ENCODE measurements at places on chromosomes 5 and 9.

GRCh38 chr9:272251-273213 is 57.9 kb downstream of the DOCK8 start:
- DNase-seq = no peak

DNA sequence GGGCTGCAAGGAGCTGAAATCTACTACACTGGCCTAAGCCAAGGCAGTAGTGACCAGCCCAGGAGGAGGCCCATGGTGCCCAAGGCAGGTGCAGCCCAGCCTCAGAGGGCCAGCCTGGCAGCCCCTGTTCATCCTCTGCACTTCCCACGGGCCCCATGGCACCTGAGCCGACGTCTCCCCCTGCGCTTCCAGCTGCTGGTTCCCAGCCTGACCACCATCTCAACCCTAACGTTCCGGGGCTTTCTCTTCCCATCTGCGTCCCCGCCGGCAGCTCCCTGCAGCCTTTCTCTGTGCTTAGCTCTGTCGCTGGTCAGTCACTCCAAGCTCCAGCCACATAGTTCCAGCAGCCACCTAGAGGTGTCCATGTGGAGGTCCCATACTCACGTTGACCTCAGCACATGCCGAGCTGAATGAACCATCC is 105.5 kb upstream of the LMX1B start:
- peak; percentile 27 for DNase-seq

GRCh38 chr5:36152324-36153297 is 700 bp downstream of the SKP2 start:
- no peak for DNase-seq

DNA sequence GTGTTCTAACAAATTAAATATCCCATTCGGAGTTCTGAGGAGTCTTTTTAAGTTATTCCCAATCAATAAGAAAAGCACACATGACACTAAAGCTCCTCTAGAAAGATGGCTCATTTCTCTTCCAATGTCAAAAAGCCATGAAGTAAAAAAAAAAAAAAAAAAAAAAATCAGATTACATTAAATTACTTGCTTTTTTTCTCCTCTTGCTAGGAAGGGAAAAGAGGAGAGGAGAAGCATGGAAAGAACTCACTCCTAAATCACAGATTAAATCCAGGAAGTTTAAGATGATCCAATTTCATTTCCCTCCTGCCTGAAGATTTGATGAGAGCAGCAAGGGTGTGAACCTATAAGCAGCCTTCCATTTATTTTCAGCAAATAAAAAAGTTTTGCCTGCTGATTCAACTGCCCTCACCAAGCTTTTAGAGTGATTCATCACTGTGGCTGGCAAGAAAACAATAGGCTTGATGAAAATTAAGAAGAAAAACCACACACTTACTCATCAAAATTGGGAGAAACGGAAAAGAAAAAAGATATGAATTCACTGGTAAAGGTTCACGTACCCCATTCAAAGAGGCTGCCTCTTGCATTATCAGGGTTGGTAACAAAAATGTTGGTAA is 19.7 kb downstream of the MYO10 start:
- no peak for DNase-seq

GRCh38 chr9:75230469-75230868 is 142.2 kb downstream of the OSTF1 start:
- DNase-seq = no peak

GRCh38 chr5:57906671-57907070 is 424.1 kb upstream of the ACTBL2 start:
- DNase-seq = no peak

Measured in RWPE2 (cell line).